ENCODE measurements at places on chromosomes 6 and 20. TPM values are rescaled to one million over a fixed set of nuclear protein-coding genes. Genes with fewer than 3 reads are reported as not detected.

GRCh38 chr6:130825772-130826441 is 1.3 kb upstream of the SMLR1 start:
- H3K27ac ChIP-seq: no peak overlapping the region
- no peak for DNase-seq
- no peaks in the 10 kb centered on the region for H3K27me3 ChIP-seq

- no peak for DNase-seq
- H3K27ac ChIP-seq: no peak overlapping the region
- H3K36me3 ChIP-seq: no peaks in the 10 kb centered on the region
- no peaks in the 10 kb centered on the region for H3K4me1 ChIP-seq
- no peak overlapping the region for H3K4me3 ChIP-seq
These were observed 718.8 kb upstream of the FLRT3 start for GRCh38 chr20:15056246-15056645.

DNA sequence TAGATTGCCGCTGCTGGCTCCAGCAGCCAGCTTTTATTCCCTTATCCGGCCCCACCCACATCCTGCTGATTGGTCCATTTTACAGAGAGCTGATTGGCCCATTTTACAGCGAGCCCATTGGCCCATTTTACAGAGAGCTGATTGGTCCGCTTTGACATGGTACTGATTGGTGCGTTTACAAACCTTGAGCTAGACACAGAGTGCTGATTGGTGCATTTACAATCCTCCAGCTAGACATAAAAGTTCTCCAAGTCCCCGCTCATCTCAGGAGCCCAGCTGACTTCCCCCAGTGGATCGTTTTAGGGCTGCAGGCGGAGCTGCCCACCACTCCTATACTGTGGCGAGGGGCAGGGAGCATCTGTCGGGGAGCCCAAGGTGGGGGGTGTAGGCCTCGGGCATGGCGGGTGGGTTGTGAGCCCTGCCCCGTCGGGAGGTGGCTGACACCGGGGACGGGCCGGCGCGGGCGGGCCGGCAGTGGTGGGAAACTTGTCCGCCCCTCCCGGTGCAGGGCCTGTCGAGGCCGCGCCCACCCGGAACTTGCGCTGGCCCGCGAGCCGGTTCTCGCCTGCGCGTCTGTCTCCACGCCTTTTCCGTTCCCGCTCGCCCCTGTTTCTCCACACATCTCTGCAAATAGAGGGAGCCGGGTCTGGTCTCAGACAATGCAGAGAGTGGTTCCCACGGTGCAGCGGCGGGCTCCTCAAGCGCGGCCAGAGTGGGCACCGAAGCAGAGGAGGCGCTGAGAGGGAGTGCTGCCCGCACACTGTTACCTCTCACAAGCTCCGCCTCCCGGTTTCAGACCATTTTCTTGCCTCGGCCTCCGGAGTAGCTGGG is 86.1 kb upstream of the STMND1 start:
- H3K4me1 ChIP-seq: no peaks in the 10 kb centered on the region
- H3K4me3 ChIP-seq: peak overlapping the region; percentile 26
- no peak overlapping the region for H3K27ac ChIP-seq
- DNase-seq: peak; percentile 64

DNA sequence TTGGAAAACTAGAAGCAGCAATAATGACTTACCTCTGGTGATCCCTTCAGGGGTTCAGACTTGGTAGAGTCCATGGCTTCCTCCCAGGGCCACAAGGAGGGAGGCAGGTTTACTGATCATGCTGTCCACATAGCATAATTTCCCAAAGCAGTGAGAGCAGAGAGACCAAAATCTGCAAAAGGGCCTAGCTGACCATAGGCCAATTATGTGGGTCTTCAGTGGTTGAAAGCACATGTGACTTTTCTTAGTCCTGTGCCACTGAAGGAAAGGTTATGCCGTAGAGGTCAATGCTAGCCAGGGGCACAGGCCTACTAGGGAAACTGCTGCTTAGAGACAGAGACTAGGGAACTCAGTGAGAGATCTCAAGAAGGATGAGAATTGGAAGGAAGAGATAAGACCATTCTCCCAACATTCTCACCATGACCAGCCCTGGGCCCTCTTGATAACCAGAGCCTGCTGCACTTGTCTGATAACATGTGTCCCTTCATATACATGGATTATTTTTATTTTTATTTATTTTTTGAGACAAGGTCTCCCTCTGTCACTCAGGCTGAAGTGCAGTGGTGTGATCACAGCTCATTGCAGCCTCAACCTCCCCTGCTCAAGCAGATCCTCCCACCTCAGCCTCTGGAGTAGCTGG is 2.0 kb upstream of the GTPBP2 start:
- no peaks in the 10 kb centered on the region for H3K27me3 ChIP-seq
- H3K4me3 ChIP-seq: no peak overlapping the region
- H3K4me1 ChIP-seq: peaks cover 10% of the 10 kb centered on the region

DNA sequence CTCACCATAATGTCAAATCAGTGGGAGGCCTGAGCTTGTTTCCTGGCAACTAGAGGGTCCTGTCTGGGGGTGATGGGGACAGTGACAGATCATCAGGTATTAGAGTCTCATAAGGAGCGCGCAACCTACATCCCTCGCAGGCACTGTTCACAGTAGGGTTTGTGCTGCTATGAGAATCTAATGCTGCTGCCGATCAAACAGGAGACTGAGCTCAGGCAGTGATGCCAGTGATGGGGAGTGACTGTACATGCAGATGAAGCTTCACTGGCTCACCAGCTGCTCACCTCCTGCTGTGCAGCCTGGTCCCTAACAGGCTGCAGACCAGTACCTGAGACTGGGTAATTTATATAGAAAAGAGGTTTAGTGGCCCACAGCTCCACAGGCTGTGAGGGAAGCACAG is 147.3 kb downstream of the TTLL2 start:
- H3K27ac ChIP-seq: no peak overlapping the region
- DNase-seq: no peak
- H3K4me3 ChIP-seq: no peak overlapping the region
- no peaks in the 10 kb centered on the region for H3K36me3 ChIP-seq

DNA sequence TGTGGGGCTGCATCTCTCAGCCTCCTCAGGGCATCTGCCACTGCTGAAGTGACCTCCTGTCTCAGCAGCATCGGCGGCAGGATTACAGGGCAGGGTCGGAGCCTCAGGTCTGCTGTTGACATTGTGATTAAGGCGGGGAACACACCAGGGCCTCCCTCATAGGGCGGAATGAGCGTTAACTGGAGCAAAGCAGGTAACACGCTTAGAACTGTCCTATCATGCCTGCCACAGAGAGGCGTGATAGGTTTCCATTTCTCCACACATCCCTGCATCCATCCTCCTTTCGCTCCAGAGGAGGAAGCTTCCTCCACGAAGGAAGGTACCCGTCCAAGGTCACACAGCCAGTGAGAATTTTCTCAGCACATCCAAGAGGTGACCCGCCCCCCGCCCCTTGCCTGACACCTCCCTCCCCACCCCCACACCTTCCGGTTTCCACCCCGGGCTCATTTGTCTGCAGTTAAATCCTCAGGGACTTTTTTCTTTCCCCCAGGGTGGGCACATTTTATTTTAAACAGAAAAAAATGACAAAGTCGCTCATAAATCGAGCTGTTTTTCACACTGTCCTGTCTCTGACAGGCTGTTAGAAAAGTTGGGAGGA is 200.8 kb downstream of the TFAP2C start:
- DNase-seq: no peak
- H3K27me3 ChIP-seq: peaks cover 35% of the 10 kb centered on the region
- H3K27ac ChIP-seq: no peak overlapping the region
- H3K36me3 ChIP-seq: no peaks in the 10 kb centered on the region
- H3K4me3 ChIP-seq: no peak overlapping the region

GRCh38 chr6:89084954-89085353 is 4.4 kb downstream of the PNRC1 start:
- no peaks in the 10 kb centered on the region for H3K4me1 ChIP-seq
- DNase-seq: peak; percentile 13
- H3K27me3 ChIP-seq: no peaks in the 10 kb centered on the region

DNA sequence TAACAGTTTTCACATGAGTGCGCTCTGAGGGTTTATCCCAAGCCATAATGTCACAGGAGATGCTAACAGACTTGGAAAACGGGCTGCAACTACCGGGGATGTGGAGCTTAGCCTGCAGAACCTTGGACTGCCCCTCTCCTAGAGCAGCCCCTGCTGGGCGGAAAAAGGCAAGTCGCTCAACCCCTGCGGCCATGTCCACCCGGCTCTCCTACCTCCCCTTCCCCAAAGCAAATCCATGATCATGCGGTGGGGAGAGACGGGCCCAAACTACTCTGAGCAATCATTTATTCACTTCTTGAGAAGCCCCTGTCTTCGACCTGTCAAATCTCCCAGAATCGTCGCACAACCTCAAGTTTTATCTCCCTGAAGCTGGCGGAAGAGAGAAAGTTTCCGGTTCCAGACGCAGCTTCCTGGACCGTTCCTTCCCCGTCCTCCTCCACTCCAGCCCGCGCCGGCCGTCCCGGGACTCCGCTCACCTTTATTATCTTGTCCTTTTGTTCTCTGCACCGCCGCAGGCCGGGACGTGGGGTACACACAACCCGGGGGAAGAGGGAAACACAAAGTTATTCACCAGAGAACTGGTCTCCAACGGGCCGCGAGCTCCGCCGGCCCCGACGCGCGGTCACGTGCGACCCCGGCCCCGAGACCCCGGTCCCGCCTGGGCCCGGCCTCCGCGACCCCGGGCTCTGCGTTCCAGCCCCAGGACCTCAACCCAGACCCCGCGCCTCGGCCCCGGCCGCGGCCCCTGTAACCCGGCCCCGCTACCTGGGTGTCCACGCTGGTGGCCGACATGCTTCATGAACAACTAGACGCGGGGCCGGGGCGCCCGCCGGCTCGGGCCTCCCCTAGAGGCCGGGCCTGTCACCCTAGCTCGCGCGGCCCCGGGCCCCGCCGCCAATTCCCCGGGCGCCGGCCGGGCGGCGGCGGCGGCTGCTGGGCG is 560 bp downstream of the YTHDF1 start:
- H3K27ac ChIP-seq: peak overlapping the region; percentile 73
- H3K36me3 ChIP-seq: peaks cover 24% of the 10 kb centered on the region
- DNase-seq: peak; percentile 38

GRCh38 chr20:48717680-48718223 is 110.0 kb downstream of the PREX1 start:
- no peak overlapping the region for H3K27ac ChIP-seq
- DNase-seq: no peak
- no peaks in the 10 kb centered on the region for H3K27me3 ChIP-seq
- H3K36me3 ChIP-seq: no peaks in the 10 kb centered on the region
- H3K4me1 ChIP-seq: peaks cover 8% of the 10 kb centered on the region

DNA sequence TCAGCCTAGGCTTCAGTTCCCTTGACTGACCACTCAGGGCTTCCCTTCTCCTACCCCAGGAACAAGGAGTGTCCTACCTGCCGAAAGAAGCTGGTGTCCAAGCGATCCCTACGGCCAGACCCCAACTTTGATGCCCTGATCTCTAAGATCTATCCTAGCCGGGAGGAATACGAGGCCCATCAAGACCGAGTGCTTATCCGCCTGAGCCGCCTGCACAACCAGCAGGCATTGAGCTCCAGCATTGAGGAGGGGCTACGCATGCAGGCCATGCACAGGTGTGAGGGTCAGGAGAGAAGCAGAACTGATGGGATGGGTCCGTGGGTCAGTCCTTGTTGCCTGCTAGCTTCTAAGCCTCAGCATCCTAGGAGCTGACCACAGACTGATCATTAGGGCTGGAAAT is 1.6 kb downstream of the RING1 start:
- no peaks in the 10 kb centered on the region for H3K27me3 ChIP-seq
- H3K27ac ChIP-seq: no peak overlapping the region
- no peak overlapping the region for H3K4me3 ChIP-seq
- no peak for DNase-seq
- H3K4me1 ChIP-seq: peaks cover 23% of the 10 kb centered on the region

GRCh38 chr6:13024616-13025015 is 303.7 kb downstream of the TBC1D7 start:
- no peaks in the 10 kb centered on the region for H3K27me3 ChIP-seq
- H3K4me3 ChIP-seq: no peak overlapping the region
- DNase-seq: no peak
- peaks cover 4% of the 10 kb centered on the region for H3K4me1 ChIP-seq
- no peaks in the 10 kb centered on the region for H3K36me3 ChIP-seq

DNA sequence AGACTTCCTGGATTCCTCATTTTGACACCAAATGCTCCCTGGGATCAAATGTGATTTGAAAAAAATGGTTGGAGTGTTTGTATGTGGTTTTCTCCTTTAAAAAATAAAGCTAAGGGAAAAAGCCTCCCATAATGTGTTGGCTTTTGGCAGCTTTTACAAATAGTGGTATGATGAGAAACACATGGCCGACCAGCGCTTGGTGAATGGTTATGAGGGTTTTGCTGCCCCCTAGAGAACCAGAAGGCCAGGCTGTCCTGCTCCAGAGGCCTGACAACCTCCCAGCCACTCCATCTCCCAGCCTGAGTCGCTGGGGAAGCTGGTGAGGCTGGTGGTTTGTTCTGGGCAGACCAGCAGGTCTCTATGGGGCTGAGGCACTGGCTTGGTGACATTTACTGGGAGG is 69.3 kb downstream of the CLIC5 start:
- H3K36me3 ChIP-seq: no peaks in the 10 kb centered on the region
- peaks cover 20% of the 10 kb centered on the region for H3K4me1 ChIP-seq
- no peak overlapping the region for H3K4me3 ChIP-seq
- peak overlapping the region; percentile 68 for H3K27ac ChIP-seq
- no peaks in the 10 kb centered on the region for H3K27me3 ChIP-seq

GRCh38 chr6:40891686-40892085 is 147.3 kb downstream of the UNC5CL start:
- H3K4me3 ChIP-seq: no peak overlapping the region
- no peak for DNase-seq
- H3K36me3 ChIP-seq: no peaks in the 10 kb centered on the region
- no peaks in the 10 kb centered on the region for H3K4me1 ChIP-seq

GRCh38 chr20:9808166-9808565 is 30.7 kb downstream of the PAK5 start:
- no peaks in the 10 kb centered on the region for H3K4me1 ChIP-seq
- H3K27ac ChIP-seq: no peak overlapping the region
- H3K27me3 ChIP-seq: no peaks in the 10 kb centered on the region
- no peaks in the 10 kb centered on the region for H3K36me3 ChIP-seq
- no peak overlapping the region for H3K4me3 ChIP-seq

GRCh38 chr6:22808466-22808865 is 239.1 kb downstream of the HDGFL1 start:
- no peaks in the 10 kb centered on the region for H3K4me1 ChIP-seq
- no peaks in the 10 kb centered on the region for H3K36me3 ChIP-seq
- DNase-seq: no peak
- no peaks in the 10 kb centered on the region for H3K27me3 ChIP-seq
- no peak overlapping the region for H3K4me3 ChIP-seq

DNA sequence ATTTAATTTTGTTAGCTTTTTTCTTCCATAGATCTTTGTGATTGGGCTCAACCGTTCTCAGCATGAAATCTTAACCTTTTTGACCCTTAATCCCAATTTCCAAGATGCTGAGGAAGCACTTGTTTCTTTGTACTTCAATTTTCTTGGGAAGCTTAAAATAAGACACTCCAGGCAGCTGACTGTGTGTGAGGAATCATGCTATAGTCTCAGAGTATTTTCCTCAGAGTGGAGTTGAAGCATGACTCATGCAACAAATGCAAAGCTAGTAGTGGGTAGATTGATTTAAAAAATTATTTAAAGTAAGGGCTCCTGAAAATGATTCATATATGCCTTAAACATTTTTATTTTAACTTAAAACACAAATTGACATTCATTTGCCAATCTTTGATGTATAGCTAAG is 168.7 kb downstream of the BTBD3 start:
- DNase-seq: no peak
- no peak overlapping the region for H3K27ac ChIP-seq
- H3K36me3 ChIP-seq: no peaks in the 10 kb centered on the region
- no peaks in the 10 kb centered on the region for H3K27me3 ChIP-seq

- H3K36me3 ChIP-seq: peaks cover 2% of the 10 kb centered on the region
- H3K4me3 ChIP-seq: no peak overlapping the region
These were observed 142.6 kb downstream of the SOBP start for GRCh38 chr6:107632381-107633136.

The KIFC1 gene
- total RNA-seq: 2.1 TPM

The DZANK1 gene
- total RNA-seq: 7.6 TPM

The PLCB4 gene
- 8.3 TPM for total RNA-seq

The LHFPL5 gene
- total RNA-seq: not detected

The EFCAB8 gene
- 0.83 TPM for total RNA-seq

The OOEP gene
- not detected for total RNA-seq

The PACSIN1 gene
- total RNA-seq: 0.15 TPM

The SLC22A2 gene
- not detected for total RNA-seq

The MAS1 gene
- not detected for total RNA-seq
